ENCODE measurements at places on chromosomes 2 and 18.

- no peak for DNase-seq
These were observed 14.5 kb downstream of the SLC40A1 start for GRCh38 chr2:189566046-189566445.

DNA sequence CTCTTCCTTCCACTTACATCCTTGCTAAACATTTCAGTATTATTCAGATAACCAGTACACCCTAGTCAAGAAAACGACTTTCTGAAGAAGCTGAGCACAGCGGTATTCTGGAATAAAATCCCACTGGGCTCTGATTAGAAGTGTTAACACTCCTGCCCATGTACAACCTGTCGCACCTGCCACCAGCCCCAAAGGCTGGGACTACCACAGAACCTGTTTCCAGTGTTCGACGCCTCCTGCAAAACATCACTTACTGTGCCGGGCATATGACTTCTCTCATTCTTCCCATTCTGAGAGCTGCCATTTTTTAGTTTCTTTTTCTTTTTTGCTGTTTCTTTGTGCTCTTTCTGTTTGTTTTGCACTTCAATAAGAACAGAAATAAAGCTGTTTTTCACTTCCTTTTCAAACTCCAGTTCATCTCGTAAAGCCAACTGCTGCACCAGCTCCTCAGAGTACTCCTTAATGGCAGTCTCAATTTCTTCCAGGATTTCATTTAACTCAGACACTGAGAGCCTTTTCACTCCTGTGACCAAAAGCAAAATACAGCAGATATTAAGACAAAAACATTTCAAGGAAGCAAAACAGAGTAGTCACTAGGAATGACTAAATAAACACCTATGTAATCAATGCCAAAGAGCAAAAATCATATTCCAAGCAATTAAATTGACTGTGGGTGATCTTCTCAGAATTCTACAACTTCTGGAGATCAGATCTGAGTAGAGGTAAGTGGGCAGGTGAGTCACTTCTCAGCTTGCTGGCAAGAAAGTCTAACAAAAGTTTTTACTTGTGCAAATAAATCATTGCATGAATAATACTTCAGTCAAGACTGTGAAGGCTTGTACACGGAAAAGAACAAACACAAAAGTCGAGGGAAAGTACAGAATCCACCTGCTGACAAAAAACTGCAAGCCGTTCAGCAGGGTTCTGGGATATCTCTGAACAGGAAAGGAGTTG lies 19.3 kb downstream of the FEZ2 start:
- no peak for DNase-seq

GRCh38 chr2:88613921-88614320 lies 13.3 kb downstream of the EIF2AK3 start:
- no peak for DNase-seq

GRCh38 chr2:212973347-212973746 lies 178.1 kb downstream of the IKZF2 start:
- DNase-seq = no peak

- DNase-seq = no peak
These were observed 155.0 kb downstream of the PLCL1 start for GRCh38 chr2:197959383-197959782.
